ENCODE measurements at places on chromosomes 13 and 19. TPM values are rescaled to one million over a fixed set of nuclear protein-coding genes. Genes with fewer than 3 reads are reported as not detected.

The CDX2 gene
- 0.01 TPM for polyA plus RNA-seq

The ZNF708 gene
- 1.6 TPM for polyA plus RNA-seq

The NLRP11 gene
- polyA plus RNA-seq, result not detected

The ODAD3 gene
- polyA plus RNA-seq, result 0.20 TPM

The DPF1 gene
- polyA plus RNA-seq, result 0.06 TPM

The OR10H1 gene
- 0.04 TPM for polyA plus RNA-seq

The SSC5D gene
- 1.0 TPM for polyA plus RNA-seq

The PRSS57 gene
- not detected for polyA plus RNA-seq

The SIGLEC12 gene
- 0.02 TPM for polyA plus RNA-seq

The PTPRH gene
- polyA plus RNA-seq, result 0.10 TPM

The ZNF492 gene
- 0.22 TPM for polyA plus RNA-seq

The UNC13A gene
- polyA plus RNA-seq, result 0.02 TPM

The KLK14 gene
- 0.09 TPM for polyA plus RNA-seq

The ZNF582 gene
- 1.1 TPM for polyA plus RNA-seq

The ALKBH7 gene
- 40.6 TPM for polyA plus RNA-seq

The ZNF260 gene
- 2.7 TPM for polyA plus RNA-seq

The RASIP1 gene
- polyA plus RNA-seq, result 7.0 TPM

The CYP4F22 gene
- polyA plus RNA-seq, result 17.3 TPM

The TRPC4 gene
- 0.04 TPM for polyA plus RNA-seq

The PSG5 gene
- not detected for polyA plus RNA-seq

The TEX29 gene
- 0.24 TPM for polyA plus RNA-seq

The DAND5 gene
- polyA plus RNA-seq, result not detected

The DZIP1 gene
- polyA plus RNA-seq, result 2.1 TPM

The PLIN5 gene
- 4.9 TPM for polyA plus RNA-seq

The FARSA gene
- polyA plus RNA-seq, result 49.3 TPM

The ANKLE1 gene
- 0.45 TPM for polyA plus RNA-seq

The CD177 gene
- polyA plus RNA-seq, result 0.06 TPM

The B3GNT3 gene
- 45.1 TPM for polyA plus RNA-seq

The IZUMO4 gene
- 6.4 TPM for polyA plus RNA-seq

The GPR180 gene
- polyA plus RNA-seq, result 1.2 TPM

The KCNJ14 gene
- polyA plus RNA-seq, result 1.0 TPM

The MBD3L3 gene
- not detected for polyA plus RNA-seq

The MUC16 gene
- polyA plus RNA-seq, result 0.04 TPM

The NLRP9 gene
- polyA plus RNA-seq, result not detected

The NLRP5 gene
- polyA plus RNA-seq, result not detected

The CEACAM7 gene
- 96.6 TPM for polyA plus RNA-seq

The IGFL1 gene
- polyA plus RNA-seq, result 58.7 TPM

The PPAN gene
- 64.7 TPM for polyA plus RNA-seq

The CEACAM3 gene
- polyA plus RNA-seq, result 0.76 TPM

The DHDH gene
- polyA plus RNA-seq, result 1.3 TPM

The TMEM38A gene
- polyA plus RNA-seq, result 1.3 TPM

The TUBGCP3 gene
- 6.4 TPM for polyA plus RNA-seq

The GAPDHS gene
- not detected for polyA plus RNA-seq

The FCGBP gene
- 3.0 TPM for polyA plus RNA-seq

Data from esophagus (tissue), 2 donors.